ENCODE measurements at places on chromosomes 3 and 15.

- no peak for DNase-seq
Observed at GRCh38 chr15:69092159-69092558, 68.3 kb upstream of the GLCE start.

DNA sequence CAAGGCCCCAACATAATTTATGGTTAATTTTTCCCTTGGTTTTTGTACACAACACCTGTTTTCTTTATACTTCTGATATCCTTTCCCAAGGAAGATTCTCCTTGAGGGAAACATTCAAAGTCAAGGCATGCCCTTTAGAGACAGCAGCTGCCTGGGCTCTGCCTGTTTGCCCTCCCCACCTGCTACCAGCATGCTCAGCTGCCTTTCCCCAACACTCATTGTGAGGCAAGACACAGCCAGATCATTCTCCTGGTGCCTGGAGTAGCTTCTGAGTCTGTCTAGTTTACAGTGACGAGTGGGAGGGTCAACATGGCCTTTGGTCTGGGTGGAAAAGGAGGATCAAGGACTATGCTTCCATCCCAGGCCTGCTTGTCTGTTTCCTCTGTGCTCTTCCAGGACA is 132.5 kb downstream of the EPHB1 start:
- no peak for DNase-seq

DNA sequence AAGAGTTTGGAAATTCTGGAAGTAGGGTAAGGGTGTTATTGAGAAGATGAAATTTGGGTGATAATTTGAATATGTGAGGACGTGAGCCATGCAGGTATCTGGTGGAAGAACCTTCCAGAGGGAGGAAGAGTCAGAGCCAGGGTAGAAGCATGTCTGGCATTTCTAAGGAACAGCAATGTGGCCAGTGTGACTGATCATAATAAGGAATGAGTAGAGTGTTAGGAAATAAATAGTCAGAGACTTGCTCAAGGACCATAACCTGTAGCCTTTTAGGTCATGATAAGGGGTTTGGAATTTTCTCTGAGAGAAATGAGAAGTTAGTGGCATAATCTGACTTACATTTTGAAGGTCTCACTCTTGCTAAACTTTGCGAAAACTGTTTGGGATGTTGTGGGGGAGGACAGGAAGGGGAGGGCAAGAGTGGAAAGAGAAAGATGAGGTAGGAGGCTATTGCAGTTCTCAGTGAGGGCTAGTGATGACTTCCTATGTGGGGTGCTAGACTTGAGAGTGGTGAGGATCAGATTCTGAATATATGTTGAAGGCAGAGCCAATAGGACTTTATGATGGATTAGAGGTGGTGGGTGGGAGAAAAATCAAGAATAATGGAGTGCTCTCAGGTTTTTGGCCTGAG is 568.3 kb downstream of the AGBL1 start:
- no peak for DNase-seq

DNA sequence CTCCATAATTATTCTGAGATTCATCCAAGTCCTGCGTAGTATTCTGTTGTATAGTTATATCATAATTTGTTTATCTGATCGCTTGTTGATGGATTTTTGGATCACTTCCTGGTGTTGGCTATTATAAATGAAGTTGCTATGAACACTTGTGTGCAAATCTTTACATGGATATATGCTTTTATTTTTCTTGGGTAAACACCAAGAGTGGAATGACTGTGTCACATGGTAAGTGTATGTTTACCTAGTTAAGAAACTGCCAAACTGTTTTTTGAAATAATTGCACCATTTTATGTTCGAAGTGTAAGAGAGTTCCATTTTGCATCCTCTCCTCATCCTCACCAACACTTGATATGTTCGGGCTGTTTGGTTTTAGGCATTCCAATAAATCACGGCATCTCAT is 360.4 kb upstream of the FRG2C start:
- DNase-seq, result no peak

Data from GM19239 (cell line).